ENCODE measurements at places on chromosomes 3 and 15. TPM values are rescaled to one million over a fixed set of nuclear protein-coding genes. Genes with fewer than 3 reads are reported as not detected.

GRCh38 chr15:34973512-34973911, 4.0 kb upstream of the AQR start:
- DNase-seq: no peak
- H3K27ac ChIP-seq: no peak overlapping the region

GRCh38 chr15:40398413-40398873, 7.2 kb upstream of the IVD start:
- no peak overlapping the region for H3K27ac ChIP-seq
- H3K36me3 ChIP-seq: no peaks in the 10 kb centered on the region

GRCh38 chr15:23690015-23690414, 2.9 kb upstream of the NDN start:
- DNase-seq: no peak
- H3K27ac ChIP-seq: no peak overlapping the region
- H3K36me3 ChIP-seq: no peaks in the 10 kb centered on the region

Gene TMEM39A
- 38.4 TPM for total RNA-seq

Gene HRG
- not detected for total RNA-seq

GRCh38 chr15:44812029-44812517, 75.7 kb downstream of the TRIM69 start:
- H3K27me3 ChIP-seq: no peaks in the 10 kb centered on the region
- peak overlapping the region; percentile 78 for H3K27ac ChIP-seq
- no peak overlapping the region for H3K4me3 ChIP-seq
- peak; percentile 90 for DNase-seq

- no peaks in the 10 kb centered on the region for H3K27me3 ChIP-seq
- no peak for DNase-seq
Observed at GRCh38 chr3:15610082-15610759, 8.7 kb downstream of the BTD start.

Gene TMEM45A
- 0.60 TPM for total RNA-seq

- H3K36me3 ChIP-seq: no peaks in the 10 kb centered on the region
- no peak overlapping the region for H3K27ac ChIP-seq
- DNase-seq: no peak
- no peaks in the 10 kb centered on the region for H3K27me3 ChIP-seq
- H3K4me1 ChIP-seq: no peaks in the 10 kb centered on the region
Observed at GRCh38 chr3:81033684-81034083, 727.8 kb downstream of the GBE1 start.
